ENCODE measurements at places on chromosomes 16 and 17.

DNA sequence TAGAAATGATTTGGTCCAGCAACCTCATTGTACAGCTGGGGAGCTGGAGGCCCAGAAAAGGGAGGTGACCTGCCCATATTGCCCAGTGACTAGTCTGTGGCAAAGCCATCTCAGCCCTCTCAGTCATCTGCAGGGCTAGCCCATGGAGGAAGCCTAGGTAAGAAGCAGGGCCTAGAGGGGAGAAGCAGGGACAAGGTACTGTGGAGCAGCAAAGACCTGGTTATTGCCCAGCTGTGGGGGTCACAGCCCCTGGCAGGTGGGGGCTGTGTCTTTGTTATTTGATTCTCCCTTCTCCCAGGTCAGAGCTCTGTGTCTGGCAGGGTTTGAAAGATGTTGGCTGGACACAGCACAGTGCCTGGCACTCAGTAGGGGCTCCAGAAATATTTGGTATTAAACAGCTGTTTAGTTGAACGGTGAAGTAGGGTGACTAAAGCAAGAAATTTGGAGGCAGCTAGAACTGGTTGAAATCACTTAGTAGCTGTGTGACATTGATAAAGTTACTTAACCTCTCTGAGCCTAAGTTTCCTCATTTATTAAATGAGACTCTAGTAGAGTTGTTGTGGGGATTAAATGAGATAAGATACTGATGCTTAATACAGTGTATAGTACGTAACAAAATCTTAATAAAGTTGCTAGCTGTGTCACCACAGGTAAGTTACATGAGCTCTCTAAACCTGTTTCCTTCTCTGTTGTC is 17.3 kb downstream of the CCR7 start:
- DNase-seq, result no peak

GRCh38 chr16:10466861-10467260 is 81.0 kb downstream of the ATF7IP2 start:
- DNase-seq, result no peak

DNA sequence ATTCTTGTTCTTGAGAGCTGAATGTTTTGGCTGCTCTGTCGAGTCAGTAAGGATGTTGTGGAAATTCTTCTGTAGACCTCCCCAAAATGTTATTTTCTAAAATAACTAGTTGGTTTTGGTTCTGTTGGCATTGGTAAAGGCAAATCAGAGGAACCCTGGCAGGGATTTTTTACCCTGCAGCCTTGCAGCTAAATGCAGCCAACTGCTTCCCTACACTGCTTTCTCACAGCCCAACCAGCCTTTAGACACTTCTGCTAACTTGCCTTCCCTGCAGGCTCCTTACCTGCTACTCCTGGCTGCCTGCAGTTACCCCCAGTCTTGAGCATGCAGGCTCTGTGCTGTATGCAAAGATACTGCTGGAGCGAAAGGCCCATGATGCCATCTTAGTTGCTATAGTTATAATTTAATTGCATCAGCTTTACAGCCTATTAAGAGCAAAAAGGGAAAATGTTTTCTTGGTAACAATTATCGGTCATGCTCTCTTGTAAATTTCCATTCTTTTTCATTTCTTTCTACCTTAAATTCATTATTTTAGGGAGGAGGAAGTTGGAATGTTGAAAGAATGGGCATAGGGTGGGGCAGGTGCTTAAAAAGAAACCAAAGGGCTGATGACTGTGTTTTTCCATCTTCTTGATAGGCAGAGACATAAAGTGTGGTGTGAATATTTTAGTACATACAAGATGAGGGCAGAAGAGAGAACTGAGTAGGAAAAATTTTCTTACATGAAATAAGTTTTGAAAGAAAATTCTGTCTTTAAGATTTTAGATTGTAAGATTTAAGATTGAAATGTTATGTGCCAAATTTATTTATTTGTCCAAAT is 20.0 kb downstream of the NUP93 start:
- DNase-seq, result no peak

DNA sequence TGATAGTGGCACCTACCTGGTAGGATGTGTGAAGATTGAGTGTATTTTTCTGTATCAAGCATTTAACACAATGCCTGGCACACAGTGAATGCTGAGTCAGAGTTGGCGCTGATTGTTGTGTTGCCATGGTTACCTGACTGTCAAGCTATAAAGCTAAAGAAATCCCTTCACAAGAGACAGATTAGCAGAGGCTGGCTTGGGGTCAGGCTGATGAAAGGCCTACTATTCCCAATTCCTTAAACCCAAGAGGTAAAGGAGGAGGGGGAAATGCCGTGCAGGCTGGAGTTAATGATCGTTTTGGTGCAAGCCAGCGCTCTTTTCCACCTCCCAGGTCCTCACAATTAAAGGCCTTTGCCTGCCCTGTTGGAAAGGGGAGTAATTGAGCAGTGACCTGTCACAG is 5.9 kb downstream of the CLEC19A start:
- no peak for DNase-seq

- DNase-seq, result no peak
Observed at GRCh38 chr16:2520784-2521531, 787 bp downstream of the AMDHD2 start.

GRCh38 chr17:4897198-4897687 is 2.1 kb upstream of the C17orf107 start:
- peak; percentile 74 for DNase-seq

- DNase-seq, result no peak
Observed at GRCh38 chr17:80891397-80892018, 100.1 kb upstream of the CHMP6 start.

DNA sequence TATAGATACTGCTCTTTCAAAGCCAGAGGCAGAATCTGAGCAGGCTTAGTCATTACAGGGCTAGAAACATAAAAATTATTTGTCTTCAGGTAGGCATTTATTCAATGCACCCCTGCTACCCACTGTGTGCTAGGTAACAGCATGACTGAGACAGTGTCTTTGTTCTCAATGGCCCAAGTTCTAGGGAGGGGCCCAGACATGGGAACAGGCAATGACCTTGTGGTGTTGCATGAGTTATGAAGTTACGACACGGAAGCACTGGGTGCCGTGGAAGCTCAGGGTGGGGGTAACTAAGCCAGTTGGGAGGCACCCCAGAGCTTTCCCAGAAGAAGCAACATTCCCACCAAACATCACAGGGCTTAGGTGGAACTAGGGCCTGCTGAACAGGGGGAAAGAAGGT is 87.0 kb downstream of the CPPED1 start:
- DNase-seq, result no peak

GRCh38 chr17:47208744-47209488 is at the start of gene MYL4:
Gene MYL4 (plus strand): TSS chr17:47209348. CDS start chr17:47209423, 75 bp downstream.
- no peak for DNase-seq

DNA sequence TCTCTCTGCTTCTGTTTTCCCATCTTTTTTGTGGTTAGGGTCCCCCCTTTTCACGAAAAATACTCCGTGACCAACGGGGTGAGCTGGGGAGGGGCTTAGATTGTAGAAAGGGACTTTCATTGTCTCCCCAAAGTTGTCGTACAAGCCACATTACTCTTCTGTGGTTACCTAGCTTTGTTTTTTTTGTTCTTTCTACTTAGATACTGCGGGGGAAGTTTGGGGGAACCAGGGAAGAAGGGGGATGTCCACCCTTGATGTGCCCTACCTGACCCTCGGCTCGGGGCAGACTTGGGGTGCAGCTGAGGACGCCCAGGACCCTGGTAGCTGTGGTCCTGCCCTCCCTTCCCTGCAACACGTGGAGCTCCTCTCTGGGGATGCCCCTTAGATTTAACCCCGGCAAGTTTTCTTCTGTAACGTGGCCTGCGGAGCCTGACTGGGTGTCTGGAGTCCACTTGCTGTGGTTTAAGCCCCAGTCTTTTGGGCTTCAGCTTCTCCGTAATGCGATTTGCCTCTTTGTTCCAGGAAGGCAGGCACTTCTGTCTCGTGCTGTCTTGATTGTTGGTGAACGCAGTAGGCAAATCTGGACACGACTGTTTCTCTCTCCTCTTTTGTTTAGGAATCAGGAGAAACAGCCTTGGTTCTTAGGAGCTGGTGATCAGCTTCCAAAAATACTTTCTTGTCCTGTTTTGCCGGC is 892 bp downstream of the ABCC1 start:
- no peak for DNase-seq

- no peak for DNase-seq
Observed at GRCh38 chr17:40170325-40170724, 6.9 kb upstream of the RAPGEFL1 start.

- DNase-seq, result peak; percentile 94
Observed at GRCh38 chr16:88331989-88332920, 50.5 kb upstream of the ZNF469 start.

GRCh38 chr17:50150354-50151040 is at the start of gene PPP1R9B:
Gene PPP1R9B (minus strand): TSS chr17:50150677. CDS start chr17:50150513, 164 bp downstream.
- DNase-seq, result no peak

- DNase-seq, result no peak
Observed at GRCh38 chr17:82351254-82351712, 7.8 kb upstream of the TEX19 start.

- no peak for DNase-seq
Observed at GRCh38 chr17:79808763-79809529, 12.1 kb upstream of the CBX8 start.

DNA sequence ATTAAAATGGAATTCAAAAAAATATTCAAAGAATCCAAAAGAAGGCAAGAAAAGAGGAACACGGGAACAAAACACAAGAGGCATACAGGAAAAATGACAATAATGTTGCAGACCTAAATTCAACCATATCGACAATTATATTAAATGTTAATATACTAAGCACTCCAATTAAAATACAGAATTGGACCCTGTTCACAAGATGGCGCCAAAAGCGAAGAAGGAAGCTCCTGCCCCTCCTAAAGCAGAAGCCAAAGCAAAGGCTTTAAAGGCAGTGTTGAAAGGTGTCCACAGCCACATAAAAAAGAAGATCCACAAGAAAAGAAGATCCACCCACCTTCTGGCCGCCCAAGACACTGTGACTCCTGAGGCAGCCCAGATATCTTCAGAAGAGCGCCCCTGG is 6.3 kb upstream of the XAF1 start:
- DNase-seq, result no peak

GRCh38 chr16:85210423-85211169 is 98.3 kb upstream of the CIBAR2 start:
- no peak for DNase-seq

- DNase-seq, result no peak
Observed at GRCh38 chr17:10807704-10808128, 3.8 kb upstream of the TMEM238L start.

GRCh38 chr17:66146394-66146793 is 45.5 kb downstream of the CEP112 start:
- DNase-seq, result no peak

GRCh38 chr16:4936991-4937781 is at the start of gene PPL:
Gene PPL (minus strand): TSS chr16:4937148. CDS start chr16:4937045, 103 bp downstream.
- DNase-seq, result no peak

DNA sequence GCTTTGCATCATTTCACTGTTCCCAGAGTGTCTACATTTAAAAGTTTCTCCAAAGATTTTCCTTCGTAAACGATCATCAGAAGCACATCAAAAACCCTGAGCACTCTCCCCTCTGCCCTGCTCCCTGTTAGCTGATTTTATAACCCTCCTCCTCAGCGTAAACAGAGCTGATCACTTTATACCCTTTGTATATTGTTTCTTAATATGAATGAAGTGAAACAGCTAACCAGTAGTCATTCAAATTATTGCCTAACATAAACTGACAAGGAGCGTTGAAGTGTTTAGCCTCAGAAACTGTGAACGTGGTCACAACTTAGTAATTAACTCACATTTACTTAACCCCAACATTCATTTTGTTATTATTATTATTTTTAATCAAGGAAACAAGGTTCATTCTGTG is 160.0 kb upstream of the FOXF1 start:
- DNase-seq, result no peak

- DNase-seq, result peak; percentile 61
Observed at GRCh38 chr17:78674595-78675315, 97.6 kb upstream of the DNAH17 start.

- DNase-seq, result no peak
Observed at GRCh38 chr17:50440172-50440837, 14.3 kb downstream of the ACSF2 start.

DNA sequence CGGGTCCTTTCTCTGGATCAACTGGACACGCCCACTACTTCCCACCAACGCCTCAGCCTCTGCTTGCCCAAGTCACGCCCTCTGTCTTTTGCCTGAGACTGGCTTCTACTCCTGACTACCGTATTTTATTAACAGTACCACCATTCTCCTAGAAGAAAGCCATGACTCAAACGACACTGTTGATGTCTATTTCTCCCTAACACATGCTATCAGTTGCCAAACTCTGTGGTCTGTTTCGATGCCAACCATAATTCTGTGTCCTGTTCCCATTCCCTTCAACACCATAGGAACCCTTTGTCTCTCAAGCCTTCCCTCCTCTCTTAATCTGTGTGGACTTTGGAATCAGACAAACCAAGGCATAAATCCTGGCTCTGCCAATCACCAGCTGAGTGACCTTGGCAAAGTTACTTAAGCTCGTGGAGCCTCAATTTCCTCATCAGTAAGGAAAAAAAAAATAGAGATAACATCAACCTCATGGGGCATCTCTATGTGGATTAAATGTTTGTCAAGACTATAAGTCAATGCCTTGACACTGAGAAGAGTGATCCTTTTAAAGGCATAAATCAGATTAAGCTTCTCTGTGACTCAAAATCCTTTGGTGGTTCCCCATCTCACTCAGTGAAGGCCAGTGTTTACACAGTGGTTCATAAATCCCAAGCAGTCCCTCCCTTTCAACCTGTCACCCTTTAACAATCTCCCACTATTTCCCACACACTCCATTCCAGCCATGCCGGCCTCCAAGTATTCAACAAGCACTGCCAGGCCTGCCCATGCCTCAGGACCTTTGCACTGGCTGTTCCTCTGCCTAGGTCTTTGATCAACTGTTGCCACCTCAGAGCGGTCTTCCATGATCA is 45.6 kb downstream of the ERN1 start:
- DNase-seq, result no peak

DNA sequence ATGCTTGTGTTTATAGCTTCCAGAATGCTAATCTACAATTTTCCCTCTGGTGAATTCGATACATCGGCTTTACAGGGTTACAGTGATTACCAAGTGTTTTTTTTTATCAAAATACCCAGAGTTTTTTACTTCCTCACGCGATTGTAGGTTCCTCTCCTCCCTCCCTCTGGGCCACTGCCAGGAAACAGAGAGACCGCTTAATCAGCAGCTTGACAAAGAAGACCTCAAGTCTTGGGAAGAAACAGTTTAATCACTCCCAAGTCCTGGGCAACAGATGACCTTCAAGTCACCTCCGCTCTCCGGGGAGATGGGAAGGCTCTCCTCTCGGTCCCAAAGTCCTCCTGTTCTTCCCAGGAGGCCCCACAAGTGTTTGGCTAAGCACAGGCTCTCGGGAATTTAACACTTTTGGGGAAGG is 23.5 kb downstream of the SMTNL2 start:
- DNase-seq, result no peak

- DNase-seq, result no peak
Observed at GRCh38 chr17:47967607-47968252, 3.2 kb upstream of the CDK5RAP3 start.

DNA sequence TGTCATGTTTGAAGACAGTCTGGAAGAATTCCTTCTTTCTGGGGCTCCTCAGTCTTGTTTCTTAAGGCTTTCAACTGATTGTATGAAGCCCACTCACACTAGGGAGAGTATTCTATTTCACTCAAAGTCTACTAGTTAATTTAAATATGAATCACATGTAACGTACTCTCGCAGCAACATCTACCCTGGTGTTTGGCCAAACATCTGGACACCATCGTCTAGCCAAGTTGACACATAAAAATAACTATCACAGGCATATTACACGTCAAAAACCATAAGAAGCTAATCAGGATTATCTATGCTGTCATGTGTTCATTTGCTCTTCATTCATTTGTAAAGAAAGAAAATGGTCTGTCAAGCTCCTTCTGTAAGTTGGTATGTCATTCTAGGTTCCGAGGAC is 787.4 kb downstream of the KCNJ2 start:
- no peak for DNase-seq

- DNase-seq, result no peak
Observed at GRCh38 chr17:61240851-61241468, 158.7 kb upstream of the TBX2 start.
